ENCODE measurements at places on chromosomes 6 and 20.

DNA sequence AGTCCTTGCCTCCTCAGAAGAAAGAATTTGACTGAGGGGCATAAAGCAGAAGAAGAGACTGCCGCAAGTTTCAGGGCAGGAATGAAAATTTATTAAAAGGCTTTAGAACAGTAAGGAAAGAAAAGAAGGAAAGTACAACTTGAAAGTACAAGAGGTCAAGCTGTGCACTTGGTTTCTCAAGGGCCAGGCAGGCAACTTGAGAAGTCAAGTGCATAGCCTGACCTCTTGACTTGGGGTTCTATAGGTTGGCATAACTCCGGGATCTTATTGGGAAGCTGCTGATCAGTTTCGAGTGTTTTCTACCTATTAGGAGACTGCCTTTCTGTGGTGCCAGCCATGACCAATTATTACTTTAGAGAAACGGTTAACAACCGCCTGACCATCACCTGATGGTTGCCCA lies 237.0 kb upstream of the RGS17 start:
- no peak for DNase-seq

DNA sequence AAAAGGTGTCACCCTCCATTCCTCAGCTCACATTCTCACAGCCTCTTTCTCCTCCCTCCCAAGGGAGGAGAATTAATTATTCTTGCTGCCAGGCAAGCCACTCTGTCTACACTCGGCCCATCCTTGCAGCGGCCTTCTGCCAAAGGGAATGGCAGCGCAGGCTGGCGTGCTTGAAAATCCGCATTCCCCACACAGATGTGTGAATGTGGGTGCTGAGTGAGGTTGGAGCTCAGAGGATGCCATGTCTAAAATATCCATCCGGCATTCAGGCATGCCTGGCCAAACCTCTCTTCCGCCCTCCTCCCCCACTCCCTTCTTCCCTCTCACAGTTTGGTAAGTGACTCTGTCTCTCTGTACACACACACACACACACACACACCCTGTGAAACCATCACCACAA lies 27.7 kb downstream of the PNPLA1 start:
- DNase-seq: no peak

DNA sequence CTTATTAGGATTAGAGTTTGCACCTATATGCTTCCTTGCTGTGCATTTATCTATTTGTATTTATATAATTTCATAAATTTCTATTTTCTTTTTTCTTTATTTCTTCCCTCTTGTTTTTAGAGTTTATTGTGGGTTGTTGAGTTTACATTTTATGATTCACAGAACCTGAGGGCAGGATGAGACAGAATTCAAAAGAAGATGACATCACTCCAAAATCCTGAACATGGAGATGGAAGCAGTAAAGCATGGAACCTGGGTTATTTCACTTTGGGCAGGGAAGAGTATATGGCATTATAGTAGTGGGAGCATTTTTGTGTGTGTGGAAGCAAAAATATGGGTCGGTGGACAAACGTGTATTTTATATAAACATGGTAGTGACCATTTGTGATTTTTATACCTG lies 157.5 kb downstream of the RFX6 start:
- DNase-seq: no peak

- DNase-seq: peak; percentile 11
Observed at GRCh38 chr6:5099537-5099936, 14.4 kb downstream of the PPP1R3G start.

- DNase-seq: no peak
Observed at GRCh38 chr6:143958839-143959399, 49.1 kb downstream of the PLAGL1 start.
